GM18507 (cell line): ENCODE measurements at places on chromosomes 1 and 21.

GRCh38 chr1:6519491-6519934 lies 28.0 kb upstream of the PLEKHG5 start:
- no peak for DNase-seq

DNA sequence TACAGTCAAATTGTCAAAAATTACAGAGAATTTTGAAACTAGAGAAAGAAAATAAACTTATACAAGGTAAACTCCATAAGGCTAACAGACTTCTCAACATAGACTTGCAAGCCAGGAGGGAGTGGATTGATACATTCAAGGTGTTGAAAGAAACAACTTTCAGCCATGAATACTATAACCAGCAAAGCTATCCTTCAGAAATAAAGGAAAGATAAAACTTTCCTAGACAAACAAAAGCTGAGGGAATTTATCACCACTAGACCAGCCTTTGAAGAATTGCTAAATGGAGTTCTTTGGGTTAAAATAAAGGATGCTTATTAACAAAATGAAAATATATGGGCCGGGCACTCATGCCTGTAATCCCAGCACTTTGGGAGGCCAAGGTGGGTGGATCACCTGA lies 52.7 kb downstream of the C1orf185 start:
- DNase-seq: no peak

DNA sequence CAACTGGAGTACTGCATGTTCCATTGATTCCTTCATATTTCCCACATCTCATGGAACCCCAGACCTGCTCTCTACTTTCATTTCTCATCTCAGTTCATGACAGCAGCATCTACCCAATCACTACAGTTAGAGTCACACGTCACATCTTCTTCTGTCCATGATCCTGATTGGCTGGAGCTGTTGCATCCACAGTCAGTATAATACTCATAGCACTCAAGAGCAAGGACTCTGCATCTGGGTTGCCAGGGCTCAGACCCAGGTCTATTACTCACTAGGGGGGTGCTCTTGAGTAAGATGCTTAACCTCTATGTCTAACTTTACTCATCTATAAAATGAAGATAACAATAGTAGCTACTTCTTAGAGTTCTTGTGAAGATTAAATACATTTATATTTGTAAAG lies 4.4 kb upstream of the XPR1 start:
- no peak for DNase-seq

GRCh38 chr1:184258525-184258924 lies 128.3 kb upstream of the C1orf21 start:
- DNase-seq: no peak

GRCh38 chr1:88021529-88021928 lies 662.5 kb upstream of the PKN2 start:
- DNase-seq: no peak

- DNase-seq: no peak
Measured at GRCh38 chr1:45894921-45895320, 91.5 kb downstream of the MAST2 start.

GRCh38 chr1:214648801-214649200 lies 45.8 kb downstream of the CENPF start:
- no peak for DNase-seq

- no peak for DNase-seq
Measured at GRCh38 chr1:153880962-153881361, 41.8 kb downstream of the GATAD2B start.
